ENCODE measurements at places on chromosomes 5 and 9.
A peak's percentile ranks its signal among the peaks of the same experiment; 100 is the strongest.

DNA sequence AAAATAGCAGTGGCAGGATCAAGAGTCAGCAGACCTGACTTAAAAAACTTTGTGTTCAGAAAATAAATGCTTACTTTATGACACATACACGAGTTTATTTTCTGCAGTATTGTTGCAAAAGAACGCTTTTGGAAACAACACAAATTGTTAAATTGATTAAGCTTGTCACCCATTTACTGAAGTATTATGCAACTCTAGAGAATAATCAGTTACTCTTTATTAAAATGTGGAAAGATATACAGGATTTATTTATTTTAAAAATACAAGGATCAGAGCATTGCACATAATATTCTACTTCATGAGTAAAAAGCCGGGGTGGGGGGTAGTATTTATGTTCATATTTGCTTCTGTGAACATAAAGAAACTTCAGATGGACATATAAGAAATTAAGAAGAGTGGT, 20.0 kb downstream of the FYB1 start:
- ATAC-seq, result no peak

DNA sequence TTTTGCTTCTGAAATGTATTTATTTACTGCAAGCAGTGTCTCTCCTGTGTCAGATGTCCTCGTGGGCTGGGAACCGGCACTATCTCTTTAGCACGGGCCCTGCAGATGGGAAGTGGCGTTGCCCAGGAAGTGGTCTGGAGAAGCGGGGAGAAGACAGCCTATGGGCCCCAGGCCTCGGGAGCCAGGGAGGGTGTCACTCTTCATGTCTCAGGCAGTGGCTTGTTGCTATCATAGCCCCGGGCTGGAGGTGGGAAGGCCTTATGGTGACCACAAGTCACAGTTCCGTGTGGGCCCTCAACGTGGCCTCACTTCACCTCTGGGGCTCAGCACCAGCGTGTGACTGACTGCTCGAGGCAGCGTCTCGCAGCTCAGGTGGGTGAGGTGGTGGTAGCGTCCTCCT, 41.4 kb downstream of the SYK start:
- no peak for ATAC-seq

DNA sequence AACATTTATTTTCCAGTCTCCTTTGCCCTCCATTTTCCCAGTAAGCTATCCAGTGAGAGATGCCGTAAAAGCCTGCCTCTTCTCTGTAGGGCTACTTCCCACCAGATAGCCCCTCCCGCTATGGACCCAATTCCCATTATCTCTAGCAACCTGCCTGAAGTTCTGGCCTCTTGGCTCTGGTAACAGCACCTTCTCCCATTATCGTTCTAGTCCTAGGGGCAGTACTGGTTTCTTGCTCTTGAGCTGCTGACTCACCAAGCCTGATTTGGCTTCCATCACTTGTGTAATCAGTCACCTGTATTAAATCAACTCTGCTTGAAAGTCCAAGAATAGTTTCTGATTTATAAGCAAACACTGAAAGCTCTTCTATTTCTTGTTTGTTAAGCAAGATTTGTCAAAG, 42.8 kb upstream of the PARP8 start:
- no peak for ATAC-seq

GRCh38 chr9:35518981-35519679, 29.2 kb downstream of the RUSC2 start:
- 0 out of 3 replicates have a peak, but pooled peaks have one; percentile 2 for ATAC-seq

GRCh38 chr9:97415146-97415545, 3.2 kb downstream of the TDRD7 start:
- no peak for ATAC-seq

- no peak for ATAC-seq
Measured at GRCh38 chr5:139392324-139392677, 2.6 kb upstream of the MZB1 start.

DNA sequence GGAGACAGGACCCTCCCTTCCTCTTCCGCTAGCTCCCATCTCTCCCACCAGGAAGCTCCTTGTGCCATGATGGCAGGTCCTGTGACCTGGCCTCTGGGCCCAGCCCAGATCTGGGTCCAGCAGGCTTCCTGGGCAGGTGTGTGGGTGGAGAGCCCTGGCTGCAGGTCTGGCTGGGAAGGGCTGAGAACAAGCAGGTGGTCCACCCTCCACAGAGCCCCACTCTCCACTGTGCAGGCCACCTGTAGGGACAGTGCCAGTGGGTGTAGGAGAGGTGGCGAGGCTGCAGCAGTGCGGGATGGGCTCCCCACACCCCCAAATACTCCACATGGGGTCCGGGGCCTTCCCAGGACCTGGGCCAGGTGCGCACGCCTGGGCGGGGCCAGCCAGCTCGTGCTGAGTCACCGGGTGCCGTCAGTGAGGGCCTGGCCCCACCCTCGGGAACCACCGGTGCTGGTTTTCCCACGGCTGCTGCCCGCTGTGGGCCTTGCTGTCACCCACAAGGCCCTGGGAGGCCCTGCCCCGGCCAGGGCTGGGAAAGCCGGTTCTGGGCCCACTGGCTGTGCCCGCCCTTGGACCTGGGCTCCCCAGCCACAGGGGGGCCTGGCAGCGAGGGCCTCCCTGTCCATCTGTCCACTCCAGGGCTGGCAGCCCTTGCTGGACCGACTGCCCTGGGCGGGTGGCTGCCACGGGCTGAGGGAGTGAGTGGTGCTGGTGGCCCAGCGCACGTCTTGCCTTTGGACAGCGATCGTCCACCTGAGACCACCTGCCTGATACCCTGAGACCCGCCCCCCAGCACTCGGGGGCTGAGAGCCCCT, 9.3 kb upstream of the NRARP start:
- no peak for ATAC-seq

GRCh38 chr9:6827439-6828145, 69.8 kb downstream of the KDM4C start:
- ATAC-seq, result peak; percentile 82

DNA sequence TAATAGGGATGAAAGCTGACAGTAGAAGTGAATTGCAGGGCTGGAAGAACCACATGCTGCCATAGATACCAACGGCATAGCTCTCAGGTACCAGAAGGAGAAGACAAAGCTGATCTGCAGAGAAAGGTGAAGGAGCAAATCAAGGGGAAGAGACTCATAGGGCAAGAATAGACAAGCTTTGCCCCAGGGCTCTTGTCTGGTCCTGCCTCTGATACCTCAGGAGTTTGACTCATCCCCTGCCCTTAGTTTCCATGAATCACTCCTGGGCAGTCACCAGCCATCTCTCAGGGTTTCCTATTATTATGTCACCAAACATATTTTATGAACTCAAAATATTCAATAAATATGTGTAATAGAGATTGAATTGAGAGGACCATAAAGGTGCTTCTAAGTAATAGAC, 800.9 kb downstream of the DNAH5 start:
- ATAC-seq, result no peak

DNA sequence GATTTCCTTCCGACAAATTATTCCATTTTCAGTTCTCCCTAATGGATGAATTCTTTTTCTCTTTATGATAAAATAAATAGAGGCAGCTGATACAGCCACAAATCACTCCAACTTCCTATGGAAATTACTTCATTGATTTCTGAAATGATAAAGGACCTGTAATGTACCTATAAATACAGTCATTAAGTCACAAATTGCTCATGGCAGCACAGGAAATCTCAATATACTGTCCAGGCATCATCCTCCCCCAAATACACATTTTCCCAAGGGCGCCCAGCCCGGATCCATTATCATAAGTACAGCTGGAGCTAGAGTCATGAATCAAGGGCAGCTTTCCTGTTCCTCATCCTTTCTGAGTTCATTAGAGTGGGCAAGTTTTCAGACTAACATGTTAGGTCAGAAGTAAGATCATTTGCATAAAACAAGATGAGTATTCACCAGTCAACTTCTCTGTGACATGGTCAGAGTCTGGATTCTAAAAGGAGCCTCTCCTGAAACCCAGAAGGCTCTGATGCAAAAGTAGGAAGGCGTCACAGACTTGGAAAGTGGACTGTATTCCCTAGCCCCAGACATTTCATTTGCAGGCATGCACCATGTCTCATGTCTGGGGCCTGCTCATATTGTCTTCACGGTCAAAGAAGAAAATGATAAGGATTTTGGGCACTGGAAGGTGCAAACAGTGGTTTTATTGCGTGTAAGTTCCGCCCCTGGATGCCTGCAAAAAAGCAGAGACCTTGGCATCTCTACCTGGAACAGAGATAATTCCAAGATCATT, 383.2 kb downstream of the PLK2 start:
- peak; percentile 85 for ATAC-seq

- no peak for ATAC-seq
Measured at GRCh38 chr5:80094236-80094738, 59.1 kb downstream of the THBS4 start.

DNA sequence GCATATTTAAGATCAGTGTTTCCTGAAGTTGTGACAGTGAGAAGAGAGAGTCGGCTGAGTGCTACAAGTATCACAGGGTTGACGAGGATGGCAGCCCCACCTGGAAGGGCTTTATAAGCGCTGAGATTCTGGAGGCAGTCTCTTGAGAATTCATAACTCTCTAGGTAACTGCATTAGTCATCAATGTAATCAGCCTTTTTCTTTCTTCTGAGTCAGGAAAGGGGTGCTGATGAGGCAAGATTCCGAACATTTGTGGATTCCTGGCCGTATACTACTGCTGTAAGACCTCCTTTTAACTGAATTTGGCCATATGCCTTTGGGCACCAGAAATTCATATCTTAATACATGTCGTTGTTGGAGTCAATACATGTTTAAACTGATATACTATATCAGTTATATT, 6.6 kb upstream of the RNF20 start:
- ATAC-seq, result no peak

DNA sequence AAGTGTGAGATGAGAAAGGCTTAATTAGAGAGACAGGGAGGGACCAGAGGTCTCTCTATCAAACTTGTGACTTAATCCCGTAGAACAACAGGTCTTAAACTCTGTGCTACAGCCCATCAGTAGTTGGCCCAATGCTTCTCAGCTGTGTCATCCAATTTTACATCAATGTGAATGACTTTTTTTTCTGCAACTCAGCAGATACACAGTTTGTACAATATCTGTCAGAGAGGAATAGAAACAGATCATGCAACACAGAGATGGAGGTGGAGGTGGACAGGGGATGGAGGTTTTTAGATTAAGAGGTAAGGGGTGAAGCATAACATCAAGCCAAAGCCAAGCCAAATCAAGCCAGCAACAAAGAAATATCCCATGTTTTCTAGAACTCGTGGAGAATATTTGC, 43.0 kb downstream of the FBXW11 start:
- ATAC-seq, result no peak

- ATAC-seq, result no peak
Measured at GRCh38 chr9:106277966-106278365, 583.6 kb downstream of the TMEM38B start.

GRCh38 chr9:86828631-86829030, 118.7 kb downstream of the GAS1 start:
- ATAC-seq, result no peak

DNA sequence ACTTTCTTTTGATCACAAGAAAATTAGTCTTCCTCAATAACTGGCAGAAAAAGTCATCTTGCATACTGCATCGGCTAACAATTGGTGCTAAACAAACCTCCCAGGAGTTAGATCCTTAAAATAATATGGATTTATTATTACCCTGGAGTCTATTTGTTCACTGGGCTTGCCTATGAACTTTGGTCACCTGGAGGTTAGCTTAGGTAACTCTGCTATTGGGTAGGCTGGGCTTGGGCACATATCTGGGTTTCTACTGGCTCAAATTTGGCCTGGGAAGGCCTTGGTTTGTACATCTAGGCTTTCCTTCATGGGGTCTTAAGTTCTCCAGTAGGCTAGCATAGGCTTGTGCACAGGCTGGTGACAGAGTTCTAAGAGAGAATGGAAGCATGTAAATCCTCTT, 279.9 kb downstream of the RASEF start:
- ATAC-seq, result no peak

GRCh38 chr5:37665272-37665671, 174.6 kb downstream of the GDNF start:
- ATAC-seq, result no peak

GRCh38 chr9:105971986-105972385, 277.6 kb downstream of the TMEM38B start:
- ATAC-seq, result no peak

- peak; percentile 24 for ATAC-seq
Measured at GRCh38 chr9:23825700-23826099, 340 bp downstream of the ELAVL2 start.

DNA sequence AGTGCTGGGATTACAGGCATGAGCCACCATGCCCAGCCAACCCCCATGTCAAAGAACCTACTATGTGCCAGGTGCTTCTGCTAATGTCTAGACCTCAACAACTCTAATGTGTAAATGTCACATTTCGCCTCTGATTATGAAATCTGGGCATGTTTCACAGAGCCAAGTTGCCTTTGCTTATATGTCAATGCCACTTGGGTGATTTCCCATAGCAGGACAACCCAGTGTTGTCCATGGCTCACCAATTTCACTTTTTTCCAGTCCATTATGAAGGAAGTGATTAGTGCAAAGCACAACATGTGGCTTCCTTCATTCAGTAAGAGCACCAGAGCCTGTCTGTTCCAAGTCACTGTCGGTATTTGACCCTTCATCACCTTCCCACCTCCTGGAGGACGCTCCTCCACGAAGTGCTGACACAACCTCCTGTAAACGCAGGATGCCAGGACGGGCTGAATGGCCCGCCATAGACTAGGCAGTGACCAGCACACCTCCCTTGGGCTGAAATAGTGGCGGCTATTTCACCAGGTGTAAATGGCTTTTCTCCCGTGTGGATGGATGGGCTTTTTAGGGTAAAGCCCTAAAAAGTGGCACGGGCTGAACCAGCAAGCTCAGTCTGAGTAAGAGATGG, 962 bp upstream of the PKN3 start:
- ATAC-seq, result no peak

DNA sequence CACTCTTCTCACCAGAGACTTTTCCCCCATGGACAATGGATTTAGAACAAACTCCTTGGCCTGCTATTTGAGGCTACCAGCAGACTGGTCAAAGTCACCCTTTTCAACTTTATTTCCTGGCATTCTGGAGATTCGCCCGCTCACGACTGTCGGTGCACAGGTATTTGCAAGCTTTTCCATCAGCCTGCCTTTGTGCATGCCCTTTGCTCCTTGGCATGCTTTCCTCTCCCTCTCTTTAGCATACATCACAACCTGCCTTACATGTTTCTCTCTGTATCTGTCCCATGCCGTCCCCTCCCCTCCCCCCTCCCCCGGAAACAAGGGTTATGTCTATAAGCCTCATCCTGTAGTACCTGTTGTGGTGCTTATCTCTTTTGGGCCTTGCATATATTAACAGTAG, 257.1 kb downstream of the AOPEP start:
- ATAC-seq, result no peak

DNA sequence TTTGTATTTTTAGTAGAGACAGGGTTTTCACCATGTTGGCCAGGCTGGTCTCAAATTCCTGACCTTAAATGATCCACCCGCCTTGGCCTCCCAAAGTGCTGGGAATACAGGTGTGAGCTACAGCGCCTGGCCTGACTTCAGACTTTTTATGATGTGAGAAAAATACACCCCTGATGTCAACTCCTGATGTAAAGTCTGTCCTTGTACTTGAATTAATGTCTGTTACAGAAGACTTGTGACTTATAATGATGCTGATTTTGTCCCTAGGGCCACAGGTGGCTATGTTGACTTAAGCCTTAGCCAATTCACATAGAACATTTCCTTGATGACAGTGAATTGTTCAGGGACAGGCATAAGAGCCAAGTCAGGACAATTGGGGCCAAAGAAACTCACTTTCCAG, 42.5 kb upstream of the MELK start:
- ATAC-seq, result no peak

GRCh38 chr5:59847586-59847985, 45.9 kb downstream of the PDE4D start:
- ATAC-seq, result no peak

- no peak for ATAC-seq
Measured at GRCh38 chr5:67435032-67435431, 238.4 kb upstream of the CD180 start.
